ENCODE measurements at places on chromosomes 11 and 22. TPM values are rescaled to one million over a fixed set of nuclear protein-coding genes. Genes with fewer than 3 reads are reported as not detected.

- no peaks in the 10 kb centered on the region for H3K27me3 ChIP-seq
- H3K27ac ChIP-seq = no peak overlapping the region
- DNase-seq = no peak
- peaks cover 5% of the 10 kb centered on the region for H3K4me1 ChIP-seq
These were observed 15.0 kb downstream of the SLC43A1 start for GRCh38 chr11:57500515-57500914.

- H3K27ac ChIP-seq = no peak overlapping the region
- H3K27me3 ChIP-seq = no peaks in the 10 kb centered on the region
- H3K4me1 ChIP-seq = no peaks in the 10 kb centered on the region
- no peak for DNase-seq
These were observed 54.8 kb downstream of the CLPB start for GRCh38 chr11:72379384-72380131.

The MPZL2 gene
- total RNA-seq = 18.8 TPM

The C11orf86 gene
- total RNA-seq = not detected

The UPK3A gene
- not detected for total RNA-seq

The CNGA4 gene
- 0.10 TPM for total RNA-seq

Measured in activated naive CD8-positive, alpha-beta T cell treated with anti-CD3 and anti-CD28 coated beads for 36 hours (primary cell).